ENCODE measurements at places on chromosomes 7 and 10.

DNA sequence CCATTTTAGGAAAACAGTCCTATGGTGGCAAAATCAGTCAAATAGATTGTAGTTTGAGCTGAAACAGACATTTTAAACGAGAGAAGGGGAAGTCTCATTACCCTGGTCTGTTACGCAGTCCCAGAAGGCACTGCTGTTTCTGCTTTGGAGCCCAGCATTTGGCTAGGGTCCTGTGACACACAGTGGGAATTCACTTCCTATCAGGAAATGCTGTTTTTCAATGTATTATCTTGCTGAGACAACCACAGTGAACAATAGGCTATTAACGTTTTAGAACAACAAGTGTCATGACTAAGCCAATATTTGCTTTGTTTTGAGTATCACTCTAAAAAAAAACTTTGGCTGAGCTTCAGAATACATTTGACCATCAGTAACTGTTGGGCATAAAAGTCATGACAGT lies 74.1 kb downstream of the ADD3 start:
- DNase-seq: no peak

DNA sequence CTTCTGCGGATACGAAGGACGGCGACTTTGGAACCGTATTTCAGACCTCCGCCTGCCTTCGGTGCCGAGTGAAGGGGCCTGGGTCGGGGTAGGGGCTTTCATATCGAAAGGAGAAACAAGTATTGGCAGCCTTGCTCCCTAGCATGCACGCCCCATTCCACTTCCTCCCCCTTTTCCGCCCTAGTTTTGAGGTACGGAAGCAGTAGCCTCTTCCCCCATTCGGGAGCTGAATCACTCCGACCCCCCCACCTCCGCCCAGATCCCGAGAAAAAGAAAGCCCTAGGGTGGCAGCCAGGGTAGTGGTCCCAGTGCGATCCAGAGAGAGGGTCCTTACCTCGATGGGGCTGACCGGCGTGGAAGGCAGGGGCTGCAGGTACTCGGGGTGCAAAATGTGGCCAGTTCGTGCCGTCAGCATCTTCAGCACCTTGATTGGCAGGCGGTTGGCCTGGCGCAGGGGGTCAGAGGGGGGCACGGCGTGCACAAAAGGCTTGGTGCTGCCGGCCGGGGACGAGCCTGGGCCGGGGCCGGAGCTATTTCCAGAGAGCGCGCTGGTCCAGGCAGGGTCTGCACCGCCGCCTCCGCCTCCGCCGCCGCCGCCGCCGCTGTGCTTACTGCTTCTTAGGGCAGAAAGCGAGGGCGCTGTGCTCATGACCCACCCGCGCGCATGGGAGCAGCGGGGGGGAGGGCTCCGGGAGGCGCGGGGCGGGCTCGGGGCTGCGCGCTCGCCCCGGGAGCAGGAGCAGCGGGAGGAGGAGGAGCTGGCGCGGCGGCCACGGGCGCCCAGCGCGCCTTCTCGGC lies 594 bp downstream of the ZNF503 start:
- DNase-seq: no peak

DNA sequence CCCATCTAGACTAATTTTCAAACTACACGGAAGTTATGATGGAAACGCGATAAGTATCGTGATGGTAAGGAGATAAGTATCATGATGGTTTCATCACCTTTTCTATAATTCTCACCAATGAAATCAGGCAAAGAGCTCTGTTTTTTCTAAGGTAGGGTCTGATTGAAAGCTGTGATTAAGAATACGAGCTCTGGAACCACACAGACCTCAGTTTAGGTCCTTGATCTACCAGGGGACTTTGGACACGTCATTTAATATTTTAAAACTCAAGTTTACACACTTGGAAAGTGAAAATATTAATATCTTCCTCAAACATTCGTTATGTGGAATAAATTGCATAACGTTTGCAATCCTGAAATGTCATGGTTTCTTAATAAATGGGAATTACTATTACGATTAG lies 538.2 kb upstream of the CELF2 start:
- DNase-seq: no peak

DNA sequence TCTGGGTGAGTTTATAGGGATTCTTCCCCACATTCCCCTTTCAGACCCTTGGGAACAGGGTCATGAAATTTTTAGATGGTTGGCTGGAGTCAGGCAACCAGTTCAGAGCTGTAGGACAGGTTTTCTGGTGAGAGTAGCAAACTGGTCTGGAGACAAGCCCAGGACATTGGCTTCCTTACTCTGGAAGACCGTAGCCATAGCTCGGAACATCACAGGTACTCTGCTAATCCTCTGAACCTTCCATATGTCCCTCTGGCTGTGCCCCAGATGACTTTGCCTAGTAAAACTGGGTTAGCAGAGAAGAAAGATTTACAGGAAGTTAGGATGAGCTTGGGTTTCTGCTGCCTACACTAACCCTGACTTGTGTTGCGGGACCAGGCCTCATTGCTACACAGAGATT lies 104.5 kb upstream of the MKLN1 start:
- no peak for DNase-seq
